ENCODE measurements at places on chromosomes 1 and 21.

GRCh38 chr1:30133414-30134055 lies 589.9 kb downstream of the MATN1 start:
- no peak for DNase-seq

DNA sequence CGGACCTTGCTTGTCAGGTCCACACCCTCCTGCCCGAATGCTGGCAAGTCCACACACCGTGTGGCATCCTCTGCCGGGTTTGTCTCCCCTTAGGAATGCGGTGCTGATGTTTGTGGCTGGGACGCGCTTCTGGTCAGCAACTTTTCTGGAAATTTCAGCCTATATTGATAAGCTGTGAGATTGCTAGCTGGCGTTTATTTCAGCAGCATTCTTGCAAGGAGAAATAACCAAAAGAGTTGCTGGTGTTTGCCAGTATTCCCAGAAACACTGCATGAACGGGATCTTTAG lies 601 bp downstream of the CEPT1 start:
- peak; percentile 55 for DNase-seq

DNA sequence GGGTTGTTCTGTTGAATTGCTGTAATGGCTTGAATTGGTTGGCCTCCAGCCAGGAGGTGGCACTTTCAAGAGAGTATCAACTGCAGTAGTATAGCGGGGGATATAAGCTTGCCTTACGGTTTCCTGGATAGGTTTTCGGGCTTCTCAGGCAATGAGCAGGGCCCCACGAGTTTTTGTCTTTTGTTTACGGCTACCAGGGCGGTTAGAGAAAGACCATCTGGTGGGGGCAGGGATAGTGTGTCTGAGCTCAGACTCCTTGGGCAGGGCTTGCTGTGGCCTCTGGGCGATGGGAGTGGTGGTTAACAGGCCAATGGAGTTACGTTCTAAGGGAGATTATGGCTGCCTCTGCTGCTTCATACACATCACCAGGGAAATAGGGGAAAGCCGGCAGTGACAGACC lies 62.8 kb downstream of the DTL start:
- peak; percentile 23 for DNase-seq

DNA sequence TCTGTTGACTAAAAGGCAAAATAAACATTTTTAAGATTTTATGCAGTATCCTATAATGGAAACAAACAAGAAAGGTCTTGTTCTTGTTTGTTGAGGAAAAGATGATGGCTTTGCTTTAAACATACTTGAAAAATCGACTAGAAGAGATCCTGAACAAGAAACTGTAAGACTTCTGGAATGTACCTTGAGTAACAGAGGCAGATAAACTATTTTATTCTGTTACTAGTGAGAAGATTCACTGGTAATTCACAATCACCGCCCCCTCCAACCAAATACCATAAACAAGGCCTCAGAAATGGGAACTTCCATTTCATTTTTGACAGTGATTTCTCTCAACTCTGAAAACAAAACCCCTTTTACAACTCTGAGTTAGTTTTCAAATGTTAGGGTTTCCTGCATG lies 18.1 kb downstream of the TSEN15 start:
- peak; percentile 25 for DNase-seq

- no peak for DNase-seq
Measured at GRCh38 chr1:56586502-56586901, 7.1 kb upstream of the PLPP3 start.

DNA sequence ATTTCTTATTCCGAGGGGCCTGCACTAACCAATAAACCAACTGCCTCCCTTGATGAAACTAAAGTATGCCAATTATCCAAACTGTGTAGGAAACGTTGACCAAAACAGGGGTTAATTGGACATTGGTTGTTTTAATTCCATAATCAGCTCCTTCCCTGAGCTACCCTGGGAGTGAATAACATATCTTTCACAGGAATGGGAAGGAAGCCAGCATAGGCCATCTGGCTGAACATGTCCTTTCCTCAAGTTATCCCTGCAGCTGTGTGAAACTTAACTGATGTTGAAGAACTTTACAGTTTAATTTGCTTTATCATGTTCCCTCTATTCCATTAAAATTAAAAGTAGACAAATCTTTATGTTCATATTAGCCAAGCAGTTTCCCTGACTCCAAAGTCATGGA lies 75.4 kb downstream of the NRIP1 start:
- DNase-seq = peak; percentile 78

DNA sequence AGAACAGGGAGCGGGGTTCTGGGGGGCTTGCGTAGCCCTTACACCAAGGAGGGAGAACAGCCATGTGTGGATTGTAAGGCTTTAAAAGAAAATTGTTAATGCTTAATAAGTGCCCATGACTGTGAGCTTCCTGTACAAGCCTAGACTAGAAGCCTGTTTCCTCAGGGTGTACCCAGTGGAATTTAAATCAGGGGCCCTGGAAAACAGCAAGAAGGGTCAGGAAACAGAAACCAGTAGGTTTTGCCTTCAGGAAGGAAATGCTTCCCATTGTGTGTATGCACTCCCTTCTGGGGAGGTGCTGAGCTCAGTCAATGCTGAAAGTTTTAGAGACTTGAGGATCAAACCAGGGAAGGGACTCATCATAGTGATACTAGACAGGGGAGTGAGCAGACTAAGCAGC lies 12.7 kb downstream of the UTP11 start:
- no peak for DNase-seq

DNA sequence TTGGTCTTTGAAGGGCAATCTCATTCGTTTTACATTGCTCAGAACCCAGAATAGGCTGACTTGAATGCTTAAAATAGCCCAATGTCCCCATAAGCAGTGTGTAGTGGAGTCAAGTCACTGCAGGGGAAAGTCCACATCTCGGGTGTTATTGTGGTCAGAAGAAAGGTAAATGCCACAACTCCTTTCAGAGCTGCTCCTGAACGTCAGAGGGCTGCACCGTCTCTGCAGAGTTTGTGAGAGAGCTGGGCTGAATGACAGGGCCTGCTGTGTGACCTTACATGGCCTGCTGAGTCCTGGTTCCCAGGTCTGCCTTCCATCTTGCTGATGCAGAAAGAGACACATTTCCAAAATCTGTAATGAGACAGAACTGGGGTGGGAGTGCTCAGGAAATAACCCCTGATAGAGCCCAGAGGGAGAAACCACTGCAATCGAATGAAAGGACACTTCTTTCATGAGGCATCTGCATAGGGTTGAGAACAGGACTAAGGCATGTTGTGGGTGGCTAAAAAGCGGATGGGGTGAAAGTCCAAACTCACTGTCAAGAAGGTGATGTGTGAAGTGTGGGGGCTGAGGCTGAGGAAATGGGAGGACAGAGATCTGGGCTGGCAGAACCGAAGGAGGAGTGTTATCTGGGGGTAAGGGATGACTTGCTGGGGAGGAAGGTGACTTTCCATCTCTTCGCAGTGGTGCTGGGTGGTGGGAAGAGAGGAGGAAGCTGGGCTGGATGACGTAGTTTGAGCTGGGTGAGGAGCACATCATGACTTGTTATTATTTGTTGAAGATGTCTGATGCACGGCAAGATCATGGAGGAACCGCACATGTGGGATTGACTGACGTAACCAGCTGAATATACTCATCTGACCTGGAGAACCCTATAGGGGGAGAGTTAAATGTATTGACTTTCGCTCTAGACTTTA lies 33.7 kb downstream of the XCL2 start:
- DNase-seq = no peak

GRCh38 chr1:119947468-119947867 lies 51.2 kb upstream of the ADAM30 start:
- peak; percentile 52 for DNase-seq

- DNase-seq = no peak
Measured at GRCh38 chr1:21059021-21059420, 117.7 kb downstream of the EIF4G3 start.

DNA sequence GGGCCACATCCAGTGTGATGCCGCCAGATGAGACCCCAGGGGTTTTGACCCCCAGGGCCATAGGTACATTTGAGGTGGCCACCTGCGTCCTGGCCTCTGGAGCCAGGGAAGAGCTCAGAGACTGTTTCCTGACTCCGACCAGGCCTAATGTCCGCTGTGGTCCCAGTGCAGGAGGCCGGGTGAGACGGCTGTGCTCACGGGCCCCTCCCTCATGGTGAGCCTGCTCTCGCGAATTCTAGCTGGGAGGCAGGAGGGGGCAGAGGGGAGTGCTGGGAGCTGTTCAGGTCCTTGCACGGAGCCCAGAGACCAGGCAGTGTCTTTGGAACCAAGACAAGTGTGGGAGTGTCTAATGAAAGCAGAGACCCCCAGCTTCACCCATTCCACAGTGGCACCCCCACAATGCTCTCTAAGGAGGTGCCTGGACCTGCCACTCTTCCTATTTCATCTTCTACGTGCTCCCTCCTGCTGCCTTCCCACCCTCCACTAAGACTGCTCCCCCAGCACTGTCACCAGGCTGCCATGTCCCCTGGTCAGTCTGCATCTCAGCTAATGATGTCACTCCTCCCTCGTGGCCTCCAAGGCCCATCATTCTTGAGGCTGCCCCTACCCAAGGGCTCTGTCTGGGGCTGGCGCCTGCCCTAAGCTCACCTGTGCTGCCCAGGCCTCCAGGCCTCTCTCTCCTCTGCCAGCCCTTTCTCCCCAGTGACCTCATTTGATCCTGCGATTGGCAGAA lies 256.3 kb upstream of the C1orf174 start:
- no peak for DNase-seq

- peak; percentile 76 for DNase-seq
Measured at GRCh38 chr1:230797942-230798365, 50.8 kb downstream of the CAPN9 start.

DNA sequence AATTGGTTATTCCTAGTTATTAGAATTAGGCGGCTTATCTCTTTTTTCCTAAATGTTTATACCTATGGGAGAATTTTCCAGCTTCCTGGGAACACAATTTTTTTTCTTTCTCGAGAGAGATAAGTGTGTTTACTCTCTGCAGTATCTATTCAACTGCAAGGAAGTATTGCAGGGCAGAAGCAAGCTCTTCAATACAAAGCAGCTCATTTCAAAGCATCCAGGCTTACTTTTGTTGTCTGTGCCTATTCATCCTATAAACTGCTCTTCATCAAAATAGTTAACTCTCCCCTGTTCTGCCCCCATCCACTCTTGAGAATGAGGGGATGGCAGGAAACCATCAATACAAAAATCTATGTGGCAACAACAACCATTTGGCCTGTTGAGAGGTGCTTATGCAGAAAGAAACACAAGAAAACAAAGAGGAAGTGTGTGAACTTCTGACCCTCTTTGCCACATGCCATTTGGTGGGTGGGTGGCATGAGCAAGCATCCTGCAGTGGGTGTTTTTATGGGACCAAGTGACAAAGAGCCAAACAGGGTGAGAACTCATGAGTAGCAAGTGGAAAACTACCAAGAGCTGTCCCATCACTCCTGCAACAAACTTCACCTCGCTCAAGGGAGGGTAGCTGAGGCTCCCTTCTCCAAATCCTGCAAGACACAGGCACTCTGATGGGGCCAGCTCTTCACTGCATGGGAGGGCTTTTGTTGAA lies 50.6 kb upstream of the MRPS6 start:
- no peak for DNase-seq

GRCh38 chr1:165207853-165208515 lies 148.5 kb downstream of the LMX1A start:
- no peak for DNase-seq

GRCh38 chr1:111223126-111223685 lies 4.3 kb upstream of the CHI3L2 start:
- no peak for DNase-seq

DNA sequence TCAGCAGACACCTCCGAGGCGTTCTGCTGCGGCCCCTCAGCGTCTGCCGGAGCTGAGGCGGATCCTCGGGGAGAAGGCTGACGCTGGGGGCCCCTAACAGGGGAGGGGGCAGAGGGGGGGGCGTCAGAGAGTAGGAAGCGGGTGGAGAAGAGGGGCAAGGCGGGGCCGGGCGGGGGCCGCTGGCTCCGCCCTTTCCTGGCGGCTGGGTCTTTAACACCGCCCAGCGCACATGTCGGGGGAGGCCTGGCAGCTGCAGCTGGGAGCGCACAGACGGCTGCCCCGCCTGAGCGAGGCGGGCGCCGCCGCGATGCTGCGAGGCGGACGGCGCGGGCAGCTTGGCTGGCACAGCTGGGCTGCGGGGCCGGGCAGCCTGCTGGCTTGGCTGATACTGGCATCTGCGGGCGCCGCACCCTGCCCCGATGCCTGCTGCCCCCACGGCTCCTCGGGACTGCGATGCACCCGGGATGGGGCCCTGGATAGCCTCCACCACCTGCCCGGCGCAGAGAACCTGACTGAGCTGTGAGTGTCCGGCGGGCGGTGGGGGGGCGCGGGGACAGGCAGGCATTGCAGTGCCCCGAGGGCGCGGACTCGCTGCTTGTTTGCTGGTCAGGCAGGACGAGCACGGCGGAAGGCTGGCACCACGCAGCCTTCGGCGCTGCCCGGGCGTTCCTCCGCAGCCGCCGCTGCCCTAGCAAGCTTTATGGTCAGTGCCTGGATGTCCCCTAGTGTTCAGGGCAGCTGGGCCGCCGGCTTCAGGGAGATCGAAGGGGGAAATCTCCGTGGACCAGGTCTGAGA lies at the start of gene NTRK1:
TSS of gene NTRK1 (plus strand) at position 238 of the 796 bp plus-strand sequence. CDS start at position 308, 70 bp downstream.
- DNase-seq = peak; percentile 29

DNA sequence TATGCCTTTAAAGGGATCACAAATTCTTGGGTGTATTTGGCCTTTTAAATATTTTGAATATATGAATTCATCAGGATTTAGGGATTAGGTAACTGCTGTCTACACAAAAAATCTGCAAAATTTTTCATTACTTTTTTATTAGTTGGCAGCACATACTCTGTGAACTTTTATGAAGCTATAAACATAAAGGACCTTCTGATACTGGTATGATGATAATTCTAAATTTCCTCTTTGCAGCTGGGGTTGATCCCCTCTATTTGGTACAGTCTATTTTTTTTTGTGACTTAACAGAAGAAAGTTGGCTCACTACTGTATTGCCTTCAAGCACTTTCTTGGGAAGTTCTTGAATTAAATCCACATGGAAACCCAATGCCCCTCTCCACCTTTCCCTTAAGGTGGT lies 416.1 kb downstream of the LMO4 start:
- no peak for DNase-seq

DNA sequence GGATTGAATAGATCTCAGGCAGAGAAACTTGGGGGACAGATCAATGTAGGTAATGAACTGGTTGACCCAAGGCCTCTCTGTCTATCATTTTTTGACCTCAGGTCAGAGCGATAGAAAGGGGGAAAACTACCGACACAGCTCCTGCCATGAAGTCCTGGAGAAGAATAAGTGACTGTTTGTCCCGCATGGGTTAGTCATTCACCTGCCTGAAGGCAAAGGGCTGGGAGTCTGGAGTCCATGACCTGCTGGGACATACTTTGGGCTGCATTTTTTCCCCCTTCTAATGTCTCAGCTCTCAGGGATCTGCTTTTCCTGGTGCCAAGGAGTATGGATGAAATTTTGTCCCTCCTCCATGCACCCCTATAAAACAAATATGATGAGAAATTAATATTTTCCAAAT lies 1.6 kb upstream of the ROR1 start:
- DNase-seq = no peak

- DNase-seq = peak; percentile 22
Measured at GRCh38 chr21:33384841-33385331, 18.3 kb upstream of the IFNGR2 start.

- no peak for DNase-seq
Measured at GRCh38 chr1:188432427-188432826, 1603.7 kb downstream of the PLA2G4A start.

Data from fibroblast of villous mesenchyme (primary cell).